ENCODE measurements at places on chromosomes 7 and 10. TPM values are rescaled to one million over a fixed set of nuclear protein-coding genes. Genes with fewer than 3 reads are reported as not detected.

DNA sequence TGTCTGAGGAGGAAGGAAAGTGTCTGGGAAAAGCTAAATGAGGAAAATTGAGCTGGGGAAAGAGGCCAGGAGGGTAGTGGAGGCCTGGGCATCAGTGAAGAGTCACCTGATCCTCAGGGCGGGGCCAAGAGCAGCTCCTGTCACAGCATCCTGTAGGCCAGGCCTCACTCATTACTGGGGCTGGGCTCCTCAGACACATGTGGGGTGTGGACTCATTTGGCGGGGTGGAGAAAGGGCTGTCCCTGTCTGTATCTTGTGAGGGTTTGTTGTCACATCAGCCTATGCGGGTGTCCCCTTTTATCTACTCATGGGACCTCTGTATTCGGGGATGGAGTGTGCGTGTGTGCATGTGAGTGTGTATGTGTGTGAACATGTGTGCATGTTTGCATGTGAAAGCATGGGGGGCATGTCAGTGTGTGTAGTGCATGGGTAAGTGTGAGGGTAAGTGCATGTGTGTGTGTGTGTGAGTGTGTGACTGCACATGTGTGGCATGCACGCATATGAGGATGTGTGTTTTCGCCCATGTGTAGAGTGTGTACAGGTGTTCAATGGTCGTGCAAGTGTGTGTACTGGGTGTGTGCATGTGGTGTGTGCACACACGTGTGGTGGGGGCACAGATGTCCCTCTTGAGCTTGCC is 67.8 kb downstream of the RAMP3 start:
- no peak for DNase-seq

GRCh38 chr7:99379043-99379577 is 4.6 kb downstream of the ARPC1B start:
- no peak for DNase-seq

The EPHA1 gene
- total RNA-seq: 13.9 TPM

The FFAR4 gene
- 4.9 TPM for total RNA-seq

The OR2A7 gene
- 13.9 TPM for total RNA-seq

The NKX2-3 gene
- total RNA-seq: 0.26 TPM
